GM10248 (cell line): ENCODE measurements at places on chromosomes 3 and 15.

DNA sequence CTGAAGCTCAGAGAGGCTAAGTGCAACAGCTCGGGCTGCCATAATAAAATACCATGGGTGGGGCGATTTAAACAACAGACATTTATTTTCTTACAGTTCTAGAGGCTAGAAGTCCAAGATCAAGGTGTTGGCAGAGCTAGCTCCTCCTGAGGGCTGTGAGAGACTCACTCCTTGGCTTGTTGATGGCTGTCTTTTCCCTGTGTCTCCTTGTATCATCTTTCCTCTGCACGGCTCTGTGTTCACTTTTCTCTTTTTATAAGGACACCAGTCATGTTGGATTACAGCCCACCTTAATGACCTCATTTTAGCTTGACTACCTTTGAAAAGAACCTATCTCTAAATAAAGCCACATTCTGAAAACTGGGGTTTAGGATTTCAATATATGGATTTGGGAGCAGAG, 129.7 kb downstream of the RPL22L1 start:
- no peak for DNase-seq

DNA sequence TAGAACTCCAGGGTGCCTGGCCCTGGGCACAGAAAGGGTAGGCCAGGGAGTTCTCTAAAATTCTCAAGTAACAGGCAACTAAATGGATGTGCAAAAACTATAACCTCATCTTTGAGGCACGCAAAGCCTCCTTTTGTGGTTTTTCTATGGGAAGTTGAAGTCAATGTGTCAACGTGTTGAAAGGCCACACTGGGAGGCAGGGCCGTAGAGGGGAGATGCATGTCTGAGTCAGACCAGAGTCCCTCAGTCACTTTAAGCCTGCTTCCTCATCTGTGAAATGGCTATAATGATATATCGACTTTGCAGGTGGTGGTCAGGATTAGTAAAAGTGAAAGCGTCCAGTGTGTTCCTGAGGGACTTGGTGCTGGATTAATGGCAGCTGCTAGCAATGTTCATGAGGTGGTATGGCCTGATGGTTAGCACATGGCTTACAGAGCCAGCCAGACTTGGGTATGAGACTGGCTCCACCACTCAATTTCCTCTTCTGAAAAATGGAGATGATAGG, 17.0 kb downstream of the TGM5 start:
- peak; percentile 70 for DNase-seq

GRCh38 chr3:195425849-195426248, 17.0 kb downstream of the ACAP2 start:
- no peak for DNase-seq

DNA sequence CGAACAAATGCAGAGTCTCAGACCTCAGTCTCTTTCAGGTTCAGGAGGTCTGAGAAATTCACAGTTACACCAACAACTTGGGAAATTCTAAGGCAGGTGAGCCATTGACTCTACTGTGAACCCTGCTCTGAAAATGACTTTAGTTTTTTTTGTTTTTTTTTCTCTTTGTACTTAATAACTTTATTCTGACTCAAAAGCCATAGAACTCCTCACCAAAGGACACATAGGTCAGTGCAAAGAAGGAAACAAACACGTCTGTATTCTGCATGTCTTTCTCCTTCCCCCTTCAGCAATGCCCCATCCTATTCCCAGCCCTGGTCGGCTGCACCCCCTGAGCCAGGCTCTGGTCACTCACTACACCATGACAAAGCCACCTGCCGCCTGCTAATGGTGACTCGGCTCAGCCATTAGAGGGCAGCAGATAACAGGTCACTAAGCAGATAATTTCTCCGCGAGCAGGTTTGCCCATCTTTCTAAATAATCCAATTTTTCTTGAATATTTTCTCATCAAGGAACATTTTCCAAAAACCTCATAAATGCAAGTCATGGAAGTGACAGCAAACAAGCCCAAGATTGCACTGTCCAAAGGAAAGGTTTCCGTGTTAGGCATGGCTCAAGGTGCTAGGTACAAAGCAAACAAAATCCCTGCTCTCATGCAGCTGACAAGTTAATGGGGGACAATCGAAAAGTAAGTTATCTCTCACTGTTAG, 37.7 kb downstream of the TM4SF4 start:
- DNase-seq = peak; percentile 70

DNA sequence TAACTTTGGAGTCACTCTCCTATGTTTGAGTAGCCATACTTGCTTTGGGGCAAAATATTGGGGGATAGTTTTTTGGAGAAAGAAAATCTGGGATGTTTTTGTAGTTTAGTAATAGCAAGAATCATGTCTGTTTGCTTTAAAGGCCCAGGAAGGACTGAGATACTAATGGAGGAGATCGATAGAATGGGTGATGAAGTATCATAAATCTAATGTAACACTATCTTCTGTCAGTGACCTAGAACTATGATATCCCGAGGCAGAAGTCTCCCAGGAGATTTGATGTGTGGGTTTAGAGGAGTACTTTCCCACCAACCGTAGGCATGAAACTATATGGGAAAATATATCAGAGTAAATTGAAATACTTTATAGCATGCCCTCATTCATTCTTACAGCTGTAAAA, 21.0 kb upstream of the NFKBIZ start:
- no peak for DNase-seq

DNA sequence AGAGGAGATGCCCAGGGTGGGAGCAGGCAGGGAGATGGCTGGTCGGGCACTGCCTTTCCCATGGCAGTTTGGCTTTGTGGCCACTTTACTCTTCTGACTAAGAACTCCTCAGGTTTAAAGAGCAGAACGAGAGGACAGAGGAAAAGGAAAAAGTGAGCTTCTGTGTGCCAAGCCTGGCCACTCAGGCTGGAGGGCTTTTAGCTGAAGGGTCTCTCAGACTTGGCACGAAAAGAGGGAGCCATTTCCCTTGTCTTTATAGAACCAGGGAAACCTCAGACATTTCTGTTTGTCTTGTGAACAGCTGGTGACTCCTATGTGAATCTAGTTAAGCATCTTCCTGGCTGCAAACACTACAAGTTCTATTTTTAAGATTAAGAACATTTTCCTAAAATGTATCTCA, 23.3 kb upstream of the PSMD6 start:
- DNase-seq = no peak

DNA sequence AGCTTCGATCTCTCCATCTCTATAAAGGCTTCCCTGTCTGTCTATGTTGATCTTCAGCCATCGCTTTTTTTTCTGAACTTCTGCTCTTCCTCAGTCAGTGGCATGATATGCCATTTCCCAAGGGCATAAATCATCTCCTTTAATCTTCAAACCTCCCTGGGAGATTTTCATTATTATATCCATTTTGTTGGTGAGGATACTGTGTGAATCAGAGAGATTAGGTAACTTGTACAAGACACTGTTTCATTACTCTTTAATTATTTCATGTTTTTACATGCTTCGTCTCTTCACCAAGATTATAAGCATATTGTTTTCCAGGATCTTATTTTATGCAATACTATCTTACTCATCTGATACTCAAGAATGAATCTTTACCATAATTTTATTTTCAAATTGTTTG, 124.8 kb upstream of the ATP11B start:
- DNase-seq = no peak

GRCh38 chr15:66936109-66936860, 129.1 kb upstream of the SMAD3 start:
- DNase-seq = no peak

- DNase-seq = peak; percentile 43
These were observed 121.0 kb downstream of the TFDP2 start for GRCh38 chr3:142028243-142028777.

DNA sequence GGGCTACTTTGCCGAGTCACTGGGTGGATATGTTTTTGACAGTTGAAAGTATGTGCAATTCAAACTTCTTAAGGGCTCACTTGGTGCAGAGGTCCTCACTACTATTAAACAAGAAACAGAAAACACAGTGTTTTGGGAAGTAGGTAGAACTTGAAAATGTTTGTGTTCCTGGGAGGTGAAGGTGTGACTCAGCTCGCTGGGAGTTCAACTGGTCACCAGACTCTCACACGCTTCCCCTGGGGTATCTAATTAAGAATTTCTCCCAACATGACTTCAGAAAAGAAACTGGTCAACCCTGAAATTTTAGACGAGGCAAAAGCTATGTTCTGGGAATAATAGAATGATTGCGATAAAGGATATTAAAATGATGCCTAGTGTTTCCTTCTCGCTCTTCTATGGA, 1039.8 kb upstream of the SEMA6D start:
- DNase-seq = no peak

DNA sequence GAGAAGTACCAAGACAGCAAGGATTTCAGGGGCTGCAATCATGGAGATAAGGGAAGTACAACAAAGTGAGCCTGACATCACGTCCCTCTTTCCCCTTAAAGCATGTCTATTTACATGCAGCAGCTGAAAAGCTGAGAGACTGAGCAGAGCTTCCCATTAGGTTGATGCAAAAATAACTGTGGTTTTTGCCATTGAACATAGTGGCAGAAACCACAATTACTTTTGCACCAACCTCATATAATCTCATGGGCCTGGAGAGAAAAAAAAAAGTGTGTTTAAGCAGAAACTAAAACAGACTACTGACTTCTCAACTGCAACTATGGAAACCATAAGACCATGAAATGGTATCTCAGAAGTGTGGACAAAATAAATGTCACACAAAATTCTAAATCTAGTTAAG, 48.3 kb downstream of the CCDC12 start:
- DNase-seq = no peak

- DNase-seq = no peak
These were observed 260.6 kb upstream of the MME start for GRCh38 chr3:154819491-154819890.

GRCh38 chr3:107716734-107717133, 194.0 kb downstream of the BBX start:
- DNase-seq = no peak

- no peak for DNase-seq
These were observed 871.0 kb downstream of the OTOL1 start for GRCh38 chr3:162367429-162368260.

DNA sequence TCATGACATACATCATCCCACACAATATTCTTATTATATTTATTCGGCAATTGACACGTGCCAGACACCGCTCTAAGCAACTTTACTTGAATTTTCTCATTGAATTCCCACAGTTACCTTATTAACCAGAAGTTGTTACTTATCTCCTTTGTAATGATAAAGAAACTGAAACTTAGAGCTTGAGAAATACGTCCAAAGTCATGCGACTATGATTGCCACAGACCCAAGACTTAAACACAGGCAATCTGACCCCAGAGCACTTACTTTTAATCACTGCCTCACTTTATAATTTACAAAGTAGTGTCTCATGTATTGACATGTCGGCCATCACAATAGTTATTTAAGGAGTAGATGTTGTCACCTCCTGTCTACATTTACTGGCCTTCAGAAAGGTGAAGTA, 64.7 kb downstream of the ATP13A4 start:
- no peak for DNase-seq

- DNase-seq = peak; percentile 3
These were observed 109.3 kb downstream of the ZIC1 start for GRCh38 chr3:147518465-147518864.

DNA sequence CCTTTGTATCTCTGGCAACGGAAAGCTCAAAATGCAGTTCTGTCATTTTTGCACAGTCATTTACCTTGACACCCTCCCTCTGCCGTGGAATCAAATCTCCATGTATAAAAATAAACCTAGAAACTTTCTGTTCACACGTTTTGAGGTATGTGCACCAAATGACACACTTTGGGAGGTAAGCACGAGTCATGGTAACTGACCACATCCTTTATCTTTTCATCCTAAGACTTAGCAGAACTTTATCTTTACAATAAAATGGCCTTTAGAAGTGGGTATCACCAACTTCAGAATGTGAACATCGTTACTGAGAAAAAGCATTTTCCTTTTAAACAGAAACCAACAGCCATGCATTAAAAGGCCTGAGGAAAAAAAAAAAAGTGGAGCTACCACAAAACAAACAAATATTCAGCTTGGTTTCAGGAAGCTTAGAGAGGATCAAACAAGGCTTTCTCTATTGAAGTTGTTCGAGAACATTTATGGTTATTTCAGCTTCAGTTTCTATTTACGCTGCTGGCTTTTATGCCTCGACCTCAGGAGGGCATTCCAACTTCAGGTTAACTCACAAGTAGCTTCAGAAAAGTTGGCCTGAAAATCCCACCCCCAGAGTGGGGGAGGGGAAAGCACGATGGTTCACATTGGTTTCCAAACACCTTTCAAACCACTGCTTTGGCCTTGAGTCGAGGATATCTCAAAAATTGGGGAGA, 171.1 kb upstream of the ICE2 start:
- DNase-seq = no peak

GRCh38 chr15:66834881-66835878, 133.1 kb downstream of the SMAD6 start:
- no peak for DNase-seq

- DNase-seq = no peak
These were observed 372.7 kb upstream of the ATP10A start for GRCh38 chr15:26235864-26236263.

- DNase-seq = no peak
These were observed 156.8 kb downstream of the ALCAM start for GRCh38 chr3:105523501-105523900.

GRCh38 chr3:46984591-46985459, 5.4 kb downstream of the NBEAL2 start:
- DNase-seq = no peak

GRCh38 chr3:185984203-185984602, 46.4 kb upstream of the TRA2B start:
- DNase-seq = no peak

- peak; percentile 45 for DNase-seq
These were observed 90.7 kb downstream of the SCN11A start for GRCh38 chr3:38960953-38961622.

DNA sequence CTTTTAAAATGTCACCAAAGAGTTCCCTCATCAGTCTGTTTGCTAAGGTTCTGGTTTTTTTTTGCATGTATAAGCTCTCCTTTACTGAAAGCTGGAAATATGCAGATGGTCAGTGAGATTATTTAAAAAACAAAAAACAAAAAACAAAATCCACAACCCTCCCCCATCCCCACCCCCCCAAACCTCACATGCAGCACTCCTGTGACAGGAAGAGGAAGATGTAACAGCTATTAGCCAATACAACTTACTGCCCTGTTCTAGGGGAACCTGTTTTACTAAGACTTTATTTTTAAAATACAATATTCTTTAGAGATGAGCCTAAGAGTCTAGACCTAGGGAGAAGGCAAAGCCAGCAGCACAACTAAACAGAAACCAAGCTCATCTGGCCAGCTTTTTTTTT, 39.5 kb downstream of the ANP32A start:
- no peak for DNase-seq

DNA sequence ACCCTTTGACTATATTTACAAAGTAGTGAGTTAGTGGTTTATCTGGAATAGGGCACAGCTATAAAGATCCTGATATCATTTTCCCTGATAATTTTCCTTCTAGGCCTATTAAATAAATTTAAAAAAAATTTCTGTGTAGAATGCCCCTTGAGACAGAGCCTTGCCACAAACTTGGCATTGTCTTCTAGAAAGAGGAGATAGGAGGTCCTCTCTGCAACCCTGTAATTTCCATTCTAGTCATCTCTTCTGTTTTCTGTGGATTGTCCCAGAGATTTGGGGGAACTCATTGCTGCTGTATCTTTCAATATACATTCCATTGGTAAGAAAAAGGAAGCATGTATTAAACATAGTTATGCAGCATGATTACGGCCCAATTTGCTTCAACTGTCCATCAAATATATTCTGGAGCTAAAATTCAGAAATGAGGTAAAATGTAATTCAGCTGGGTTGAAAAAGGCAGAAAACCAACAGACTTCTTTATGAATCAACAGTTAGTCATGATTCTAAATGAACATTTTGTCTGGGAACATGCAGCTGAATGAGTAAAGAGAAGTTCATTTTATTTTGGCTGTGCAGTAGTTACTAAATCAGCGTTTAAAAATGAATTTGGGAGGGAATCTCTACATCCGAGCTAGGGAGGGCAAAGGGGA, 401.1 kb downstream of the NAALADL2 start:
- no peak for DNase-seq
